ENCODE measurements at places on chromosomes 3 and 15.

GRCh38 chr3:675846-676245, 417.0 kb upstream of the CNTN6 start:
- no peak for DNase-seq

DNA sequence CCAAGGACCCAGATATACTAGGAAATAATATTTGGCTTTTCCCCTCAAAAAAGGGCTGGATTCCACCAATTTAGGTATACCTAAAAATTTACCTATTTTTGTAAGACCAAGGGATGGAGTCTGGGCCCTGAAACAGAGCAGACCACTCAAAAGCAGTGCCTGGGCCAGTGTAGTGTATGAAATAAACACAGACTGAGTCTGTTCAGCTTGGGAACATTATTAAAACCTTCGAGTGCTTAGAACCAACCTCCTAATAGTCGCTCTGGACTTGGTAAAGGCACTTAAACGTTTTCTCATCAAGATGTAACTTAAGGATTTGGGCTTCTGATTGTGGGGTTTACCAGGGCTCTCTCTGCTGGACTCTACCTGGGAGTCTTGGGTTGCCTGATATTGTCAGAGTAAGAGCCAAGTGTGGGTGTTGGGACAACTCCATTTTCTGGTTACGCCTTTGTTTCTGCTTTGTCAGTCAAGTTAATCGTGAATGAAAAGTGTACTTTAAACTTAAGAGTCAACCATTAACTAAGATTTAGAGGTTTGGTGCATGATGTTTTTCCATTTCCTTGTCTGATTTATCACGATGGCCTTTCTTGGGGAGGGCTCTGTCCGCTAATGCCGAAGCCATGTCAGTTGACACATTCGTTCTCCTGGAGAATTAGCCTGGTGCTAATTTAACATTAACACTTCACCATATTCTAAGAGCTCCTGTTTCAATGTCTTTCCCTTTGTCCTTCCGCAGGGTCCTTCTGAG, 221.0 kb upstream of the TPM1 start:
- no peak for DNase-seq

GRCh38 chr3:188122571-188123169, 31.3 kb upstream of the LPP start:
- no peak for DNase-seq

DNA sequence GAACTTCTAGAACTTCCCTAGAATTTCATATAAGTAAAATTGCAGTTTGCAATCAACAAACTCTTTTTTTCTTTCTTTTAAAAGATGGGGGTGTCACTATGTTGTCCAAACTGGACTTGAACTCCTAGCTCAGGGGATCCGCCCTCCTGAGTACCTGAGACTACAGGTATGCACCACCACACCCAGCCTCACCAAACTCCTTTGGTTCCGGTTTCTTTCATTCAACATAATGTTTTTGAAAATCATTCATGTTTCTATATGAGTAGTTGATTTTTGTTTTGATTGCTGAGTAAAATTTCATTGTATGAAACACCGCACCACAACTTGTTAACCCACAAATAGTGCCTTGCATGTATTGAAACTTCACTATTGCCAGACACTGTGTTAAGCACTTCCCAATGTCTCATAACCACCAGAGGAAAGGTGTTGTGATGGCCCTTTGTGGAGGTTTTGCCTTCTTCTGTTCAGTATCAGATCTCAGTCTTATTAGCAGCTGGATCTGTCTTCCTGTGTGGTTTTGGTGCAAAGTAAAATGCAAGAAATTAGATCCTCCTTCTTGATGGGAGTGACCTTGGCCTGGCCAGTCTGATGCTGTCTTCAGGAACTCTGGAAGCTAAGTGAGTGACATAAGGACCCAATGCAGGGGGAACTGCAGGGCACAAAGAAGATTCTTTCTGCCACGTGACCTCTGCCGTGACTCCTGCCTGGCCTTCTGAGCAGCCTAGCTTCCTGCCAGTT, 78.8 kb upstream of the UBE2E1 start:
- peak; percentile 91 for DNase-seq

- peak; percentile 59 for DNase-seq
These were observed at the start of gene RYK for GRCh38 chr3:134250717-134251220. Gene RYK (minus strand): TSS chr3:134250859. CDS start chr3:134250654, 205 bp downstream.

Data from Kasumi-1 (cell line).